Right lung (tissue), 10 donors: ENCODE measurements at places on chromosomes 16 and 17. TPM values are rescaled to one million over a fixed set of nuclear protein-coding genes. Genes with fewer than 3 reads are reported as not detected.
A peak's percentile ranks its signal among the peaks of the same experiment; 100 is the strongest.

GPRC5C gene
- polyA plus RNA-seq = 61.0 TPM

HIGD1B gene
- polyA plus RNA-seq = 21.7 TPM

RHBDF2 gene
- 10.9 TPM for polyA plus RNA-seq

GRCh38 chr17:18891541-18891940 lies 33.6 kb downstream of the PRPSAP2 start:
- no peak for DNase-seq

GRCh38 chr17:59814276-59814675 lies 78.5 kb downstream of the TUBD1 start:
- no peak for DNase-seq

- peak; percentile 29 for DNase-seq
Observed at GRCh38 chr17:8611137-8611536, 19.4 kb downstream of the MYH10 start.

- no peak for DNase-seq
Observed at GRCh38 chr16:89136931-89137330, 34.6 kb upstream of the CDH15 start.

DNA sequence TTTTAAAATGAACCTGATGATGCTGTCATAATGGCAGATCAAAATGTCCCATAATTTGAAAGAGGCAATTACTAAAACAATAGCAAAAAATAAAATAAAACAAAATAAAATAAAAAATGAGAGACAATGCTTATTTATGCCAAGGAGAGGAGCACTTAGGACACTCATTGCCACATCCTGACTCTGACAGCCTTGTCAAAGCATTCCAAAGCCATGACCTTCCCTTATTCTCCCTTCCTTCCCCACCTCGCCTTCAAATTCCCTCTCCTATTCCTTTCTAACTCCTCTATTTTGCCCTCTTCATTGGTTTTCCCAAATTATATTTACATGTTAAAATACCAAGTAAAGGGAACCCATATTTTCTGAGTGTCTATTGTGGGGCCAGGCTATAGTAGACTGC lies 220.0 kb downstream of the CDH13 start:
- no peak for DNase-seq

GRCh38 chr17:72199256-72199655 lies 78.4 kb downstream of the SOX9 start:
- no peak for DNase-seq
